Stimulated activated CD8-positive, alpha-beta memory T cell treated with anti-CD3 and anti-CD28 coated beads, Interleukin-15, amount 100 ng/mL, for 48 hours (primary cell): ENCODE measurements at places on chromosomes 7 and 10.

- DNase-seq, result no peak
Observed at GRCh38 chr7:93920496-93921182, 896 bp upstream of the GNG11 start.

- DNase-seq, result no peak
Observed at GRCh38 chr10:44384601-44385025, 284 bp downstream of the CXCL12 start.

DNA sequence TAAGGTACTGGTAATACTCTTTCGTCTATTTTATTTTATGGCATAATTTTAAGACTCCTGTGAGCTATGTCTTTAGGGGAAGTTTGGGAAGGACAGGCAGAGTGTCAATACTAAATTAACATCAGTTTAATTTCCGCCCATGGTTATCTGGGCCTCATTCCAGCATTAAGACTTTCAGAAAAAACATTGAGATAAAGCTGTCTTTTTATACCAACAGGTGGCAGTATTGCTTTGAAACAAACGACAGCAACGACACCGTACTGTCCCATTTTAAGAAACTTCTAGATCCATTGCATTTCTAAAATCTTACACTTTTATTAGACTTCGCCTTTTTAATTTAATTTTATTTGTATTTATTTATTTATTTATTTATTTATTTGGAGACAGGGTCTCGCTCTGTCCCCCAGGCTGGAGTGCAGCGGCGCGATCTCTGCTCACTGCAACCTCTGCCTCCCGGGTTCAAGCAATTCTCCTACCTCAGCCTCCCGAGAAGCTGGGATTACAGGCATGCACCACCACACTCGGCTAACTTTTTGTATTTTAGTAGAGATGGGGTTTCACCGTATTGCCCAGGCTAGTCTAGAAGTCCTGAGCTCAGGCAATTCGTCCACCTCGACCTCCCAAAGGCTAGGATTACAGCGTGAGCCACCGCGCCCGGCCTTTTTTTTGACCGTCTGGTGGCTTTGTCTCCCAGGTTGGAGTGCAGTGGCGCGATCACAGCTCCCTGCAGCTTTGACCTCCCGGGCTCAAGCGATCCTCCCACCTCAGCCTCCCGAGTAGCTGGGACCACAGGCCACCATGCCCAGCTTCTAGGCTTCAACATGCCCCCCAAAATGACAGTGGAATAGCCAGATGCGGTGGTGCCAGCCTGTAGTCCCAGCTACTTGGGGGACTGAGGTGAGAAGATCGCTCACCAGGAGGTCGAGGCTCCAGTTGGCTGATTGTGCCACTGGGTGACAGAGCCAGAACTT is 78.7 kb upstream of the C1GALT1 start:
- DNase-seq, result no peak

- no peak for DNase-seq
Observed at GRCh38 chr7:40059057-40059456, 75.4 kb downstream of the MPLKIP start.

- no peak for DNase-seq
Observed at GRCh38 chr7:157573244-157573643, 236.4 kb downstream of the DNAJB6 start.

- DNase-seq, result peak; percentile 8
Observed at GRCh38 chr10:69151984-69152383, 28.0 kb downstream of the VPS26A start.

DNA sequence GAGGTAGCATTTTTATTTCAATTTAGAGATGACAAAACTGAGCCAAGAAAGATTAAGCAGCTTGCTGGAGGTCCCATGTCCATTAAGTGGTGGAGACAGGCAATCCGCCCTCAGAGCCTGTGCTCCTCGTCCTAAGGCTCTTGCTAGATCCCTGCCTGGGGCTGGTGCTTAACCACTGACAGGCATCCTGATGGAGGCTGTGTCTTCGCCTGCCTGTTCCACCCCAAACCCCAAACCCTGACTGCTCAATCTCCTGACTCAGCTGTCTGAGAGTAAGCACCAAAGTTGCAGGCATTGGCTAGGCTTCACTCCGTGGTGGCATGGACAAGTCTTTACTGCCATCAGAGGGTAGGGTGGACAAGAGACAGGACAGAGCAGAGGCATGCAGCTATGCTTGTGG is 209.4 kb downstream of the POU6F2 start:
- DNase-seq, result no peak

GRCh38 chr7:37901890-37902524 is 14.6 kb downstream of the SFRP4 start:
- no peak for DNase-seq

DNA sequence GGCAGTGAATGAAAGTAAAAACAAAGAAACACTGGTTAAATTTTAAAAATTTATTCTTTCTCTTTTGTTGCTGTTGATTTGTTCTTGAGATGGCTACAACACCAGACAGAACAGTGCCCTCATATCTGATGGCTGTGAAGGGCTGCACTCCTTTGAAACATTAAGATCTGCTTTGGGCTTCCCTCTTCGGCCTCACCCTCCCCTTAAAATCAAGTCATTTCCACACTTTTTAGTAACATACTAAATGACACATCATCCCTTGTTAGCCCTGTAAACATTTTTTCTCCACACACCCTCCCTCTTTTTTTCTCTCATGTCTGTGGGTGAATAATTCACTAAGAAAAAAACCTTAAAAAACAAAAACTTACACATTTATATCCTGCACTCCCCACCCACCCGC is 16.4 kb downstream of the IRF5 start:
- no peak for DNase-seq

- DNase-seq, result no peak
Observed at GRCh38 chr10:120997313-120997712, 146.2 kb downstream of the WDR11 start.

GRCh38 chr10:48623009-48623408 is 18.1 kb upstream of the ARHGAP22 start:
- DNase-seq, result no peak

DNA sequence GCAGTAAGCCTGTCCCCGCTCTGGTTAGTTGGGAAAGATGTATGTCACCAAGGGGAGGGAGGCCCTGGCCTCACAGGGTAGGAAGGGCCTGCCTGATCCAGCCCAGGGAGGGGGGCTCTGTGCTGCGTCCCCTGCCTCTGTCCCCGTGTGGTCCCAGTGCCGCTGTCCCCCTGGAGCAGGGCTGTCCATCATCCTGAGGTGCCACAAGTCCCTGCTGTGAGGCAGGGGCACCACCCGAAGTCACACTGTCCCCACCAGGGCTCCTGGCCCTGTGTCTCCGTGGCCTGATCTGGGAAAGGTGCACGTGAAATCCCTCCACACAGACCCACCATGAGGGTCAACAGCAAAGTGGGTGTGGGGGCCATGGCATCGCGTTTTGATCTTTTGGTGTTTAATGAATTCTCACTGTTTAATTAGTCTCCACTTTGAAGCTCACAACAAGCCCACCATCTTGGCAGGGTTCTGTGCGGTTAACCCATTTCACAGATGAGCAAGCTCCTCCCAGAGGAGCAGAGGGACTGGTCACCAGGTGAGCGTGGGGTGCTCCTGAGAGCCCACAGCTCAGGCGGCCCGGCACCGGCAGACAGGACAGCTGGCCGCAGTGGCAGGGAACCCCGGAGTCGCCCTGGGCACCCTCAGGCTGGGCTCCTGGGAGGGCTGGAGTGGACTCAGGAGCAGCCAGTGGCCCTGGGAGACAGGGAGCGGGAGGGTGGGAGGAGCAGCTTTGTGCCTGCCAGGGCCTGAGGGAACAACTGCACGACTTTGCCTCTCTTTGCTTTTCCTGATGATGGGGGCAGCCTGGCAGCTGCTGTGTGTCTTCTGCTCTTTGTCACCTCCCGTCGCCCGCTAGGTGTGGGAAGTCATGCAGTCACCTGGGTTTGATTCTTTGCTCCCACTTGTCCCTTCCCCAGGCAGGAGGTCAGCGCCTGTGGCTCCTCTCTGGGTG is 12.0 kb upstream of the CRYGN start:
- no peak for DNase-seq

DNA sequence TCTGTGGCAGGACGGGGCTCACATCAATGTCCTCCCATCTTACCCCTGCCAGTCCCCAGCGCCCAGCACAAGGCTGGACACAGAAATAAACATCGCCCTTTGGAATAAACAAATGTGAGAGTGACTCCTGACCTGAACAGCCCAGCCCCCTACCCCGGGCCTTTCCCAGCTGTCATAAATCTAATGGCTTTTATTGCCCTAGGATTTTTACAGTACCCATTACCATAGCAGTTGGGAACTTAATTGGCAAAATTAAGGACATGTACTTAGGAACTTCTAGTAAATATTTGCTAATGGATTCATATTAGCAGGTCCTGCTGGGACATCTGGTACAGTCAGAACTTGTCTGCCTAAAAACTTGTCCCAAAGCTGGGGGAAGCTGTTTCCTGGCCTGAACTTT is 76.6 kb downstream of the GLRX3 start:
- DNase-seq, result no peak

DNA sequence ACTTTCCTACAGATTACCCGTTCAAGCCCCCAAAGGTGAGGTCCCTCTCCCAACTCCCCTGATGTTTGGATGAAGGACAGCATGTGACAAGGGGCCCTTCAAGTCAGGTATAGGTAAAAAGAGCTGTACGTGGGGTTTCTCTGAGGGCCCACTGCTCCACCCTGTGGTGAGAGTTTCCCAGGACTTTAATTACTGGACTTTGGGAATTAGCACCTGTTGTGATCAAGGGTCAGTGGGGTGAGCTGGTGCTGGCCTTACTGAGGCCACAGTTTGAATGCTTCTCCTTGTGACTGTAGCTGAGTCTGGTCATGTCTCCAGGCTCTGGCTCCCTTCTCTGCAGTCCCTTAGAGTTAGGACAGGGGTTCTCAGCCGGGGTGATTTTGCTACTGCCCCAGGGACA is 16.8 kb downstream of the UBE2D4 start:
- DNase-seq, result no peak

DNA sequence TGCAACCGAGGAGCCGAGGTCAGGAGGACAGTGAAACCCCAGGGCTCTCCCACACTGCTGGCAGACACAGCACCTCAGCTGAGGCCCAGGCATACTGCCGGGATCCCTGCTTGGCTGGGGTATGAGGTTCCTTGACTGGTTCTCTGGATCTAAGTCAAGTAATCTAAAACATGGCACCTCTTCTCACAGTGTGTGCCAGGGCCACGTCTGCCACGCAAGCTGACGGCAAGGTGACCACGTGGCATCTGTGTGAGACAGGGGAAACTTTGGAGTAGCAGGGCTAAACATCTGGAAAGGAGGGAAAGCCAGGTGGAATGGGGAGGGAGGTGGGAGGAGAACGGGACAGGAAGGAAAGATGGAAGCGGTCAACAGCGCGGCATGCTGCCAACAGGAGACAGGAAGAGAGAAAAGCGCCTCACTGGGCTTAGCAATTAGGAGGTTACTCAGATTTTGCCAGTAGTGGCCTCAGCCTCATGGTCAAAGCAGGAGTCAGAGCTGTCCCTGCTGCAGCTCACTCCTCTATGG is 103.7 kb downstream of the CXCL12 start:
- no peak for DNase-seq

DNA sequence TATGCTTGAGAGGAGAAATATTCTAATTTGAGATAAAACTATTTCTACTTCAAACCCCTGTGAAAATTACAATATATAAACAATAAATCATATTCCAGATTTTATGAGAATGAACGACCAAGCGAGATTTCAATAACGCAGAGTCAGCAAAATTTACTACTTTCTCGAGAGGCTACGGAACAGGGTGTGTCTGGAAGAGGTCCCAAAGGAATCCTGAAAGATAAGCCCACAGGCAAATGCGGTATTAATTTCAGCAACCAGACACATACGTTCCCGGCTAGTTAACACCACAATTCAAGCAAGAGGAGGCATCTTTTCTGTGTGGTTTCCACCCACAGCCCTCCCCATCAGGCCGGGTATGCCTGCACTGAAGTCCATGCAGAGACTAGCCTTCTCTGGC is 26.4 kb downstream of the BEND7 start:
- DNase-seq, result no peak

DNA sequence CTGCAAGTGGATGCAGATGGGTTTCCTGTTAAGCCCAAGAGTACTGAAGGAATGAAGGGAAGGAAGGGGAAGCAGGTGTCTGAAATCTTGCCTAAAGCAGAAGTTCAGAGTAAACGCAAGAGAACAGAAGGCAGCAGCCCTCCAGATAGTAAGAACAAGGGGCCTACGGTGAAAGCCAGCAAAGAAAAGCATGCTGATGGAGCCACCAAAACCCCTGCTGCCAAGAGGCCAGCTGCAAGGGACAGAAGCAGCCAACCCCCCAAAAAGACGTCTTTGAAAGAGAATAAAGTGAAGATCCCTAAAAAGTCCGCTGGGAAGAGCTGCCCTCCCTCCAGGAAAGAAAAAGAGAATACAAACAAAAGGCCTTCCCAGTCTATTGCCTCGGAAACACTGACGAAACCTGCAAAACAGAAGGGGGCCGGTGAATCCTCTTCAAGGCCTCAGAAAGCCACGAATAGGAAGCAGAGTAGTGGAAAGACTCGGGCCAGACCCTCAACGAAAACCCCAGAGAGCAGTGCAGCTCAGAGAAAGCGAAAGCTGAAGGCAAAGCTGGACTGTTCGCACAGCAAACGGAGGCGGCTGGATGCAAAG is 152.5 kb downstream of the LCOR start:
- DNase-seq, result no peak

GRCh38 chr10:80191589-80192270 is 13.6 kb downstream of the ANXA11 start:
- DNase-seq, result no peak

- DNase-seq, result no peak
Observed at GRCh38 chr10:130232166-130233034, 96.2 kb downstream of the GLRX3 start.

GRCh38 chr10:75428434-75429158 is 2.8 kb upstream of the LRMDA start:
- no peak for DNase-seq
